ENCODE measurements at places on chromosomes 1 and 21.

DNA sequence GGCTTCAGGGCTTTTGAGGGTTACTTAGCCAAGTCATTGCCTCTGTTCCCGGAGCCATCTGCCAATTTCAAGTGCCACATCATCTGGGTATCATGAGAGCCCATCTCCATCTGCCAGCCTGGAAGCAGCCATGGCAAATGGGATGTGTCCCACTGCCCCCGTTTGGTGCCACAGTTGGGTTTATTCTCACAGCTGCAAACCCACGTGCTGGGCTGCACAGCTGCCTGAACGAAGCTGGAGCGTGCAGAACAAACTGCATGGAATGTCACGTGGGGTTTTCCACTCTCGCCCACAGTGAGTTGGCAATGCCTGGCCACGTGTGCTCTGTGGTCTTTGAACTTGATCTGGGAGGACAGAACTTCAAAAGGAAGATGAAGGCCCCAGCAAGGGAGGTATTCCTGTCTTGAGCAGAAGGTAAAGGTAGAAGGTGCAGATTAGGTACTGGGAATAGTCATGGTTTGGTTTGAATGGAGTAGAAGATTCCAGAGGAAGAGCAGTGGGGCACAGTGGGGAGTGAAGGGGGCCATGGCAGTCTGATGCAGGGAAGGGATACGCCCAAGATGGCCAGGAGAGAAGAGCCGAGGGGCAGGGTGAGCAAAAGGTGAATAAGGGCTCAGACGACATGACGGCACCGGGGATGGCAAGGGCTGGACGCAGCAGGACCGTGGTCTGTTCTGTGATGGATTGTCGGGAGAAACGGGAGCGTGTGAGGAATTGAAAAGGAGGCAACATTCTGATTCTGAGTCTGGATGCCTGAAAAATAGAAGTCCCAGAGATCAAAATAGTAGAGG lies 222.0 kb downstream of the KAZN start:
- DNase-seq: no peak

GRCh38 chr1:156430303-156430702 lies 61.3 kb downstream of the RHBG start:
- DNase-seq: no peak

GRCh38 chr1:57411262-57411661 lies 12.6 kb downstream of the DAB1 start:
- DNase-seq: no peak

DNA sequence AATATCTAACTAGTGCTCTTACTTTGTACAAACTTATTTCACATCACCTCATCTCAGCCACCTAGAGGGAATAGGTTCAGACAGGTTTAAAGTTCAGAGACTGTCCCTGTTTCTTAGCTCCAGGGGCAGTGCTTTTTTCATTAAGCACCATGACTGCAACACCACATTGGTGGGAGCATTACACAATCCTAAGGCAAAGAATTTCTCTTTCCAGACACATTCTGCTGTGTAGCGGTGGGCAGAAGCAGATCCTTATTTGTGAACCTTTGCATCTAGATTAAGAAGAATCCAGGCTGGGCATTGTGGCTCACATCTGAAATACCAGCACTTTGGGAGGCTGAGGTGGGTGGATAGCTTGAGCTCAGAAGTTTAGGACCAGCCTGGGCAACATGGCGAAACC lies 16.1 kb downstream of the LCA5L start:
- no peak for DNase-seq

DNA sequence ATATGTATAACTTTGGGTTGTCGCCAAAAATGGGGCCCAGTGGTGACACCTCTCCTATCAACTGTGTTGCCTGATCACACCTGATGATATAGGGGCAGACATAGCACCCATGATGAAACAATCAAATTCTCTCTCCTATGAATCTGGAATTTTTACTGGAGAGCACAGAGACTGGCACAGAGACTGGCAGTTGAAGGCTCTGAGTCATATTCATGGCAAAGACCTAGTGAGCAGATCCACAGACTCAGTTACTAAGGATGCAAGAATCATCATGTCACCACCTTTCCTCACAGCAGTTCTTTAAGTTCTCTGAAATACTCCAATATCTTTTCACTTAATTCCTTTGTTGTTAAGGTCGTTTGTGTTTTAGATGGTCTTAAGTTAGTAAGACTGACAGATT lies 60.0 kb downstream of the APCS start:
- no peak for DNase-seq

DNA sequence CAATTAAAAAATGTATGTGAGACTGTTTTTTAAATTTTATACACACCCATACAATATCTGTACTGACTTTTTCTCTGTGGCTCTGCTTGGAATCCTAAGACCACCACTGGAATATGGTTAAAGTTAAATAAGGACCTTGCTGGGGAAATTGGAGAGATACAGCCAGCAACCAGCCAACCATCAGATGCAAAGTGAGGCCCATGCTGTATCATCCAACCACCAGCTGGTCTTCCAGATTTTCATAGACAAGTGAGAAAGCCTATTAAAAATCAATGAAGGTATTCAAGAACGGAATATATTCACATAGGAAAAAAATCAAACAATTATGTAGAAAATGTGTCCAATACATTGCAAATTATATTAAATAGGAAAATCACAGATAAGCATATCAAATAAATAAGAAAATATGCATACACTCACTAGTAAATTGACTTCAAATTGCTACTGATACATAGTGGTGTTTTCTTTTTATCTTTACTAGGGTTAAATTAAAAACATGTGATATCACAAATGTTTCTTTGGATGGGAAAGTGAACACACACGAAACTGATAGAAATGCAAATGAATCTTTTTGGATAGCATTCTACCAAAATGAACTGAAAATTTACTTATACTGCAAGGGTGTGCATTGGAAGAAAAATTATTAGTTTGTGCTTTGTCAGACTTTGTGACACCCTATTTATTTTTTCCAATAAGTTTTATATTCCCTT lies 1486.3 kb downstream of the BRINP3 start:
- no peak for DNase-seq

- no peak for DNase-seq
These were observed 2.4 kb upstream of the KISS1 start for GRCh38 chr1:204198348-204199340.

DNA sequence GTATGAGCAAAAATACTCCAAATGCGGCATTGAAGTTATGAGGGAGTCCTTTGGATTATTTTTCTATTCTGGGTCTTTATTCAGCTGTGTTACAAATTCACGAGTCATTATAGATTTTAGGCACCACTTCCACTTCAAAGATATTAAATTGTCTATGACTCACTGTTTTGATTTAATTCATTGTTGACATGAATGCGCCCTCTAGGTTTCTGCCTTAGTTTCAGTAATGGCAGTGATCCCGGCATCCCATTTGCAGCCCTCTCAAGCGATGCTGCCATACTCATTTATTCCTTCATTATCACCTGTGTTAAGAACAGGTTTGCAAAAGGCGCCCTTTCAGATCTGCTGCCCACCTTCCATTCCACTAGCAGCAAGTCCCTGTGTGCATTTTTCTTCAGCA lies 14.0 kb downstream of the RSPO1 start:
- DNase-seq: no peak

- no peak for DNase-seq
These were observed 96.0 kb upstream of the USP24 start for GRCh38 chr1:55311057-55311641.

- DNase-seq: no peak
These were observed 561.8 kb upstream of the ADAMTS5 start for GRCh38 chr21:27528697-27529096.

GRCh38 chr1:64885648-64886047 lies 80.7 kb downstream of the JAK1 start:
- DNase-seq: no peak

DNA sequence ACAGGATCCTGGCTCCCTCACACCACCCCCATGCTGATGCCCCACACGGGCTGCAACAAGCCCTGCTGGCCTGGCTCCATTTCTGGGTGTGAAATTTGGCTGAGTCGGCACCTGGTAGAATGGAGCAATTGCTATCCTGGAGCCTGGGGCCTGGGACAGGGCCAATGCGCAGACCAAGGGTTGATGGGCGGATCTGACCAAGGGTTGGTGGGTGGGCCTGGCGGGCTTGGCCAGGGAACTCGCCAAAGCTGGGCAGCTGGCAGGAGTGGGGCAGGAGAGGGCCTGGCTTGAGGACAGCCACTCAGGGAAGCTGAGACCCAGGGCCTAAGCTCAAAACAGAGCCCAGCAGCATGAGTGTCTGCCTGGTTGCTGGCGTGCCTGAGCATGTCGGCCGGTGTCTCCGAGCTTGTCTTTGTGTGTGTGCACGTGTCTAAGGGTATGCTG lies 70.9 kb upstream of the POU3F1 start:
- no peak for DNase-seq

- DNase-seq: no peak
These were observed 171.4 kb downstream of the CAMTA1 start for GRCh38 chr1:6956488-6957159.

DNA sequence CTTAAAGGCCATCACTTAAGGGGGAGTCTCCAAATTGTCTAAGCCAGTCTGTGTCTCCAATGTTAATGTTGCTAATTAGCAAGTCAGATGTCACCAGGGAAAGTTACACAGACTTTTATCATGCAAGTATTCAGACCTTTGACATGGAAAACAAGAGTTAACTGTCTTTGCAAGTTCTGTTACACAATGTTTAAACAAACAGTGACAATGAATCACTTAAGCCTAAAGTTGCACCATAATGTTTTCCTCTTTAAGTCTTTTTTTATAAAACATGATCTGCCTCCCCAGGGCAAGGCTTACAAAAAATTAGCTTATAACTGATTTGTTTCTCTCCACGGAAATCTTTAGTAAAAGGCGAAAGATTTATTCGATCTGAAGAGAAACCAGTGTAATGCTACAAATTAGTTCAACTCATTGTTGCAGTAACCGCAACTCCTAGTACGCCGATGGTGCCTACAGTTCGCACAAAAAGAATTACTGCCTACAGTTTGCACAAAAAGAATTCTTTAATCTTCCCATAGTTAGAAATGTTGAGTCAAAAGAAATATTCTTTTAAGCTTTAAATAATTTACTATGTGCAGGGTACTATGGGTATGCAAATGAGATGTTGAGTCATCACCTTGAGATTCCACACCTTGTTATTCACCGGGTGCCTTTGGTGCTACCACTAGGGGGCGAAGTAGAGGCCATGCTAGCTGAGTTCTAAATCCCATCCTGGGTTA lies 45.3 kb downstream of the HHAT start:
- peak; percentile 88 for DNase-seq

- DNase-seq: no peak
These were observed 79.0 kb downstream of the HS2ST1 start for GRCh38 chr1:86993269-86993985.

GRCh38 chr1:39544327-39544726 lies 32.3 kb downstream of the PABPC4 start:
- no peak for DNase-seq

- DNase-seq: peak; percentile 68
These were observed 4.1 kb downstream of the NUDT17 start for GRCh38 chr1:145849356-145850160.

DNA sequence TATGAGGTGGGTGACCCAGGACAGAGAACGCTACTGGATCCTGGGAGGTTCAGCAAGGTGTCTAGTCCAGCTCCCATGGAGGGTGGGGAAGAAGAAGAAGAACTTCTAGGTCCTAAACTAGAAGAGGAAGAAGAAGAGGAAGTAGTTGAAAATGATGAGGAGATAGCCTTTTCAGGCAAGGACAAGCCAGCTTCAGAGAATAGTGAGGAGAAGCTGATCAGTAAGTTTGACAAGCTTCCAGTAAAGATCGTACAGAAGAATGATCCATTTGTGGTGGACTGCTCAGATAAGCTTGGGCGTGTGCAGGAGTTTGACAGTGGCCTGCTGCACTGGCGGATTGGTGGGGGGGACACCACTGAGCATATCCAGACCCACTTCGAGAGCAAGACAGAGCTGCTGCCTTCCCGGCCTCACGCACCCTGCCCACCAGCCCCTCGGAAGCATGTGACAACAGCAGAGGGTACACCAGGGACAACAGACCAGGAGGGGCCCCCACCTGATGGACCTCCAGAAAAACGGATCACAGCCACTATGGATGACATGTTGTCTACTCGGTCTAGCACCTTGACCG lies 8.6 kb upstream of the PIGV start:
- no peak for DNase-seq

DNA sequence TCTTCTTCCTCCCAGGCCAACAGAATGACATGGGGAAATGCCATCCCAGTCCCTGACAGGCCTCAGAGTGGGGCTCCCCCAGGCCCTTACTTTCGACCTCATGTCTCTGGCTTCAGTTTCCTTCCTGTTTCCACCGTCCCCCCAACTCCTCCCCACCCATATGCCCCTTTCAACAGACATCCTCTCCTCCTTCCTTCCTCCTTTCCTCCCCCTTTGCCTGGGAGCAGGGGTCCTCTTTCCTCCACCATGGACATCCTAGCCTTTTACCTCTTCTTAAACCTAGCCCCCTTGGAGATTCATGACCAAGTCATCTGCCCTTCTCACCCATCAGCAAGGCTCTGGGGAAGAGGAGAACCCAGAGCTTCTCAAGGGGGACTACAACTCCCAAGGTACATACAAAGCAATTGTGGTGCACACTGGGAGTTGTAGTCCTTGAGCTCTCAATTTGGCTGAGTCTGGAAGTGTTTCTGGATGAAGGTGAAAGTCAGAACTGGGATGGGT lies 4.0 kb downstream of the ZBTB7B start:
- DNase-seq: peak; percentile 85

DNA sequence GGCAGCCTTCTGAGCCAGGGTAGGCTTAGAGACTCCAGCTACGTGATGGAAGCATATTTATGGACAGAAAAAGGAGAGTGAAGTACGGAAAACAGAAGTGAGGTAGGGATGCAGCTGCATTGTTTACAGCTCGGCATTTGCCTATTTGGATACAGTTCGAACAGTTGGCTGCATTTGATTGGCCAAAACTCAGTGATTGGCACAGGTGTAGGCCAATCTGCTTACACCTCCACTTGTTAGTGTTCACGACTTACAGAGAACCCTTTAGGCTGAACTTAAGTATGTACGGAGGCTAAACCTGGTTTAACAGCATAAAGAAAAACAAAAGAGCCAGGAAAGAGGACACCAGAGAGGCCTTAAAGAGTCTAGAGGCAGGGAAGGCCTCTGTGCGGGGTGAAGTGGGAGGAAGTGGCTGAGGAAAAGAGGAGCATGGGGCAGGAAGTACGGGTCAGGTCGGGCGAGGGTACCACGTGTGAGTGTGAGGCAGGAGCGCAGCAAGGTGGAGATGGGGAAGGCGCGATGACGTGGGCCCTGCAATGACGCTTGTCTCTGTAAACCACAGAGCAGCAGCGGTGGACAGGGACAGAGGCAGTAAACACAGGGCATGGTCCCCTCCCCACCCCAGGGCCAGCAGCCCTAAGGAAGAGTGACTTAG lies 32.0 kb downstream of the RSPH1 start:
- DNase-seq: peak; percentile 90

GRCh38 chr1:241081473-241081872 lies 275.5 kb downstream of the RGS7 start:
- no peak for DNase-seq

GRCh38 chr1:201791779-201792173 lies 37.2 kb upstream of the IPO9 start:
- no peak for DNase-seq
